Activated naive CD4-positive, alpha-beta T cell treated with anti-CD3 and anti-CD28 coated beads, Interleukin-2, amount 50 U/mL, for 16 hours (primary cell): ENCODE measurements at places on chromosomes 12 and 14.
A peak's percentile ranks its signal among the peaks of the same experiment; 100 is the strongest.

DNA sequence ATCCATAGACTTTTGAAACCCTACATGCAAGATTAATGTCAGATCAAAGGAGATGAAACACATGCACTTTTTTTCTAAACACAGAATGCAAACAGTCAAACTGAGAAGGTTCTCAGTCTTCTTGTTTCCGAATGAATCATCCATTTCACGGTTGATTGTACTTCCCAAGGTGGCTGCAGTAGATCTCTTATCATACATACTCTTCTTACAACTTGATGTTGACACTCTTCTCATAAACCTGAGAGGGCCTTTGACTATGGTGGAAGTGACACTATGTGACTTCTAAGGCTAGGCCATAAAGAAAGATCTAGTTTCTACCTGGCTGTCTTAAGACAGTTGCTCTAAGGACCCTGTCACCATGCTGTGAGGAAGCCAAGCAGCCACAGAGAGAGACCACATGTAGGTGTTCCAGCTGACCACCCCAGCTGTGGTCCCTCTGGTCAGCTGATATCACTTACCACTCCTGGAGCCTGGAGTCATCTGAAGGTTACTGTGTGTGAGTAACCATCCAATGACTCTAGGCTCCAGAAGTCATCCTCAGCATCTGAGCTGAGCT lies 67.2 kb upstream of the HMGA2 start:
- DNase-seq = no peak

DNA sequence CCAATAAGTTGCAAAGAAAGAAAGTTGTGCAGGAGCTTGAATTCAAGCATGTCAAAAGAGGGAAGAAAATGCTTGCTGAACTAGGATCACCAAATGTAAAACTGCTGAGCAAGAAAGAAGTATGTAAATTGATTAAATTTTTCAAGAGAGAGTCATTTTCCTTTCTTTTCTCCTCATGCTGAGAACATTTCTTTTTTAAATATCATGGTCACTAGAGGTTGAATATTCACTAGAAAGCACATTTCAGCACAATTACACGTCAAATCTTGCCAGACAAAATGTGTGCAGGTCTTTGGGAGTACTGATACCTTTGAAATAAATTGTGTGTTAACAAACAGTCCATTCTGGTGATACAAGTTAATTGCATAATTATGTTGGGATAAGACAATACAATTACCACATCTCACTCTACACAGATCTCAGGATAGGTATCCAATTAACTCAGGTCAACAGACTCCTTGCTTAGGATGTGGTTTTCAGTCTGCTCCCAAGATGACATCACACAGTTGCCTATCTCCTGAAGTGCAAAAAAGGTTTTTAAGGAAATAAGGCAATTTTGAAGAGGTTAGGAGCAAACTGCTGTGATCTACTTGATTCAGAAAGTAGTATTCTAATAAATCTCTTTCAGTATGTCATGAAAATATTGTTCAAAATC lies 862.2 kb downstream of the RPS29 start:
- no peak for DNase-seq

GRCh38 chr14:99189201-99189801 lies 82.7 kb downstream of the BCL11B start:
- peak; percentile 54 for DNase-seq

DNA sequence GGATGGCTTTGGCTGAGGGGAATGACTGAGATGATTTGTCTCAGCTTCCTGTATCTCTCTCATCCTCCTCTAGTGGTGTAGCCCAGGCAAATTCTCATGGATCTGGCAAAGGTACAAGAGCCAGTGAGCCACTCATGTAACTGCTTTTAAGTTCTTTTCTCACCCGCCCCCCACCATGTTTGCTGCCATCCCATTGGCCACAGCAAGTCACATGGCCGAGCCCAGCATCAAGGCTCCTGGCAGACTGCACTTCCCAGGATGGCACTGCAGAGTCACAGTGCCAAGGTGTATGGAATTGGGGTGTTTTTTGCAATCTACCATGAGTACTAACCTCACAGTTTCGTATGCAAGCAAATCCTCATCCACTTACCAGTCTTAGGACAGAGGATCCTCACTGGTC lies 50.9 kb downstream of the CHST11 start:
- DNase-seq = no peak

DNA sequence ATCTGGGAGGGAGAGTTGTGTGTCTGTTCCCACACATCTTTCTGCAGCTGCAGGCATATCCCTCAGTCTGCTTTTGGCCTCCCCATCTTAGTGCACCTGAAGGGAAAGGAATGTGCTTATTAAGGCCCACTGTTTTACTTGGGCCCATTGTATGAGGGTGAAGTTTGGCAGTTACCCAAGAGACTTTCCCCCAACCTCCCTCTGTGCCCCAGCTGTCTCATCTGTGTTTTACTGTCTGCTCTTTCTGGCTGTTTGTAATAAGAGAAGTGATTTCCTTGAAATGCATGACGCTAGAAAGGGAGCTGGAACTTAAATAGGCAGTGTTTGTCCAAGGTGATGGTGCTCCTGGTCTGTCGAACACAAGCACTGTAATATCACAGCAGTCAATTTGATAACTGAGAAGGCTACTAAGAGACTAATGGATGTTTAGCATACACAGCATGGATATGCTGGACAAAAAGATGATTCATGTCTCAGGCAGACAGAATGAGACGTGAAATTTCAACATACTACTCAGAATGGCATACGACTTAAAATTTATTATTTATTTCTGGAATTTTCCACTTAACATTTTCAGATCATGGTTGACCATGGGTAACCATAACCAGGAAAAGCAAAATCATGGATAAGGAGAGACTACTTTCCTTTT lies 43.6 kb downstream of the FSCB start:
- DNase-seq = no peak
